ENCODE measurements at places on chromosomes 6 and 20.
A peak's percentile ranks its signal among the peaks of the same experiment; 100 is the strongest.

- DNase-seq = no peak
Measured at GRCh38 chr6:16849988-16850680, 88.9 kb upstream of the ATXN1 start.

DNA sequence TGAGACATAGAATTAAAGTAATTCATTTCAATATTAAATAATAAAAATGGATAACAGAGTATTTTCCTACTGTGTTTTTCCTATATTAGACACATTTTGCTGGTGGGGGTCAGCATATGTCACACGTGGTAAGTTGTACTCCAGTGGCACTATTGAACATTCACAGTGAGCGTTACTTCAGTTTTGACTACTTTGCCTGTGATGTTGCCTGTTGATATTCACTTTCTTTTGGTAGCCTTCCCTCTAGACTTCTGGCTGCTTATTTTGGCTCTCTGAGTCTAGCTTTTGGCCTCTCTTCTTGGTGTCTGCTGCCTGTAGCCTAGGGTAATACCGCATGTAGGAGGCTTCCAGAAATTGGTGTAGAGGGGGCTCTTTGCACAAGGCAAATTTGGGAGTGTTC lies 64.4 kb upstream of the TFB1M start:
- no peak for DNase-seq

GRCh38 chr6:26322645-26323482 lies 42.1 kb upstream of the BTN3A2 start:
- DNase-seq = peak; percentile 46

DNA sequence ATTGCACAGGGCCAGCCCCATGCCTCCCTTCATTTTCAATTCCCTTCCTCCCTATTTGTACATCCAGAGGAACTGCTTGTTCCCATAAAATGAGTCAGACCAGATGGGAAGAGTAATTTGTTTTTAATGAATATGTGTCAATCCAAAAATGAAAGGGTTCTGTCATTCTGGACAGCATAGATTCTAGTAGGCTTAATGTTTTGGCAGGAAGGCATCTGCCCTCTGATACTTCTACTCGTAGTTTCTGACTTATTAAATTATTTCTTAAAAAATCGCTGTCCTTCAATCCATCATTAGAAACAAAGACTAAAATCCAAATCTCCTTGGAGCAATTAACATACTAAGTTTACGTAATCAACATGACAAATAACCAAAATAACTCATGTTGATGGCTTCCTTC lies 665.5 kb downstream of the TENT5A start:
- DNase-seq = no peak

GRCh38 chr20:33584976-33585375 lies 77.2 kb upstream of the C20orf144 start:
- DNase-seq = no peak

DNA sequence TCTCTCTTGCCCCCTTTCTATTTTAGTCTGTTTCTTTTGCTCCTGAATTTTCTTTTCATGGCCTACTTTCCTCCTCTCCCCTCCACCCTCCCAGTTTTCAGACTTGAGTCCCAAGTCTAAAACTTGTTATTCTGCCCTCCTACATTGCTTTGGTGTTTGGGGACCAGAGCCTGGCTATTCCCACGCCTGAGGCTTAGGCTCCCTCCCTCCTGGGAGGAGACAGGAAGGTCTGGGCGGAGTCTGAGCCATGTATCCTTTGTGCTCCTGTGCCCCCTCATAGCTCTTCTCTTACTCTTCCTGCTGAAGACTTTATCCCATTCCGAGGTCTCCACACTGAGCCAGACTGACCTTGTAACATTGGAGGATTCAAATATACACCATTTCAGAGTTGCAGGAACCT lies 69.5 kb downstream of the DAAM2 start:
- no peak for DNase-seq

DNA sequence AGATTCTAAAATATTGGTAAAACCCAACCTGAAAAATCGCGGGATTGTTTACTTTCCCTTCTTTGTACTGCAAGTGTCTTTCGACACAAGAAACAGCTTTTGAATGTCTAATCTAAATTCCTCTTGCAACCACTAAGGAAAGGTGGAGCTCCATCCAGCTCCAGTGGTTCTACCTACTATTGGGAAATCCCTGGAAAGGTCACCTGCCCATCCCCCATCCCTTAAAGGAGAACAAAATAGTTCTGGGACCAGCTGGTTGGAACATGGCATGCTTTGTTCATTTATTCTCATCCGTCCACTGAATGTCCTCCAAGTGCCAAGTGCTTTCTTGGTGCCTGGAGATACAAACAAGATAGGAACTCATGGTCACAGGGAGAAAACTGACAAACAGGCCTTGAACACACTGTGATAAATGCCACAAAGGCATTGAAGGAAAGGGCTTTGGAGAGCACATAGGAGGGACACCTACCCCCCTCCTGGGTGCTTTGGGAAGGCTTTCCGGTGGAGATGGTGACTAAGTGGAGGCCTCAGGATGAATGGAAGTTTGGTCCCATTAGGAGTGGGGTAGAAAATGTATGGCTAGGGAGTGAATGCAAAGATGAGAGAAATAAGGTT lies 2.3 kb upstream of the CITED2 start:
- no peak for DNase-seq

GRCh38 chr6:136012198-136012887 lies 160.8 kb downstream of the PDE7B start:
- no peak for DNase-seq

DNA sequence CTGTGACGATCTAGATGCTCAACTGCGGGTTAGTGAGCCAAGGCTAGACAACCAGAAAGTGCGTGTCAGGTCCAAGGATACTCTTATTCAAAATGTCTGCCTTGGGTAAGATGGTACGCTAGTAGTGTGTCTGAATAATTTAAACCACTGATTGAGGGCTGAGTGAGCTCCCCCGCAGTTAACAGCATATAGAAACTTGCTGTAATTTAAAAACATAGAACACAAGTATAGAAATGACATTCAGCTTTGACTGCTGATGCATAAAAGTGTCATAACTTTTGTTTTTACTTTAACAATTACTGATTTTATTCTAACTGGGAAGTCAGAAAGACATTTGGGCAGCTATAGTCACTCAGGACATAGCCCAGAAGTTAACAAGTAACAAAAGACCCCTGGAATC lies 45.6 kb upstream of the SLC22A1 start:
- no peak for DNase-seq

Measured in effector CD4-positive, alpha-beta T cell (primary cell).